ENCODE measurements at places on chromosomes 12 and 14. TPM values are rescaled to one million over a fixed set of nuclear protein-coding genes. Genes with fewer than 3 reads are reported as not detected.
A peak's percentile ranks its signal among the peaks of the same experiment; 100 is the strongest.

DNA sequence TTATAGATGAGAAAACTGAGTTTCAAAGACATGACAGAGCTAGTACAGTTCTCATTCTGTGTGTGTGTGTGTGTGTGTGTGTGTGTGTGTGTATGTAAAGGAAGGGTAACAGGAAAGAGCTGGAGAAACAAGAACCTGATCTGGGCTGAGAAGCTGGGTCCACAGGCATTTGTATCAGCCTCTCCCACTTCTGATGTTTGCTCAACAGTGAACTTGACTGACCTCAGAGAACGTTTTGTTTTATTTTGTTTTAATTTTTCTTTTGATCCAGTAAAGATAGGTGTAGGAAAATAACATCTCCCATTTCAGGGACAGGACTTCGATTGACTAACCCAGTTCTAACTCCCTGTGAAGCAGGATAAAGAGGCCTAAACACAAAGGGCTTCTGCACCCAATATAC lies 85.4 kb downstream of the STXBP6 start:
- no peak for DNase-seq

GRCh38 chr12:63420206-63420644 lies 248.1 kb downstream of the DPY19L2 start:
- peak; percentile 10 for DNase-seq

- no peak for DNase-seq
Measured at GRCh38 chr14:104004849-104005248, 62.5 kb upstream of the RD3L start.

GRCh38 chr12:89965993-89966392 lies 257.4 kb upstream of the ATP2B1 start:
- no peak for DNase-seq

GRCh38 chr12:18431771-18432170 lies 170.5 kb downstream of the PIK3C2G start:
- peak; percentile 67 for DNase-seq

DNA sequence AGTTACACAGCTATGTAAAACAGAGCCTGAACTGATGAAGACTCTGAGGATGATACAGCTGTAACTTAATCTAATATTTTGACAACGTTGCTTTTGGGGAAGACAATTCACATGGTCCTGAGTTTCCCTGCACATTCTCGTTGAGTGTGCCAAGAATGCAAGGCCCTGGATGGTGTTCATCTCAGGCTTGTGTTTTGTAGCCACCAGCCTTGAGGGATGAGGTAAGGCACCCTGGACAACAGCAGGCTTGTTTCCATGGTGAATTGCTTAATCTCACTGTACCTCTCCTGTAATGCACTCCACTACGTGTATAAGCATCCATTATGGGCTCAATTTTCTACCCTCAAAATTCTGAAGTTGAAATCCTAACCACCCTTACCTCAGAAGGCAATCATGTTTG lies 2.1 kb downstream of the CATSPERB start:
- DNase-seq = no peak

DNA sequence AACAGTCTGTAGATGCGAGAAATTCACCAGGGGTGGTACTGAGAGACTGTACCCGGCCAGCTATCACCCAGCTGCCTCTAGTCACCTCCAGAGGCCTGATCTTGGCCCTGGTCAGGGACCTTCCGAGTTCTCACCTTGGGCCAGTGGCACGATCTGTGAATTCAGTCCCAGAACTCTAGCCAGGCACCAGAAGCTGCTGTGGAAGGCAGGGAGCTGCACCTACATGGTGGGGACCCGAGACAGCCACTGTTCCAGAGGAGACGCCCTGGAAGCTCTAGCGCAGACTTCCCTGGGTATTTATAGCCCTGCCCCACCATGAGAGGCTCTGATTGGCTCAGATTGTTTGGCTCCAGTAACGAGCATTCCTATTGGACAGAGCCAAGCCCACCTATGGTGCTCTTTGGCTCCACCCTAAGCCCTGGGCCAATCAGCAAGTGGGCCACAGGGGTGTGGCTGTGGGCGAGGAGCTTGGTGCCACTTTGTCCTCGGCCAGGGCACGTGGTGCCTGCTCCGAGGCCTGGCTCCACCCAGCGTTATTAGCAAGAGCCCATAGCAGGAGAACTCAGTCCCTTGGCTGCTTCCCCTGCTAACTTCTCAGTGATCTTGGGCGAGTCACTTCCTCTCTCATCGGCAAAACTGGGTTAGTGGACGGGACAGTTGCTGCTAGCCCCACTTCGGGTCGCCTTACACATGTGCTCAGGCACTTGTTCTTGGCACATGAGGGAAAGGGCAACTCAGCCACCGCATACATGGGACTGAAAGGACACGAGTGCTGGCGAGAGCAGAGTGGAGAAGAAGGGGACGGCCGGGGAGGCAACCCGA lies 89.0 kb upstream of the BCL11B start:
- no peak for DNase-seq

GRCh38 chr12:32031109-32031508 lies 71.9 kb downstream of the RESF1 start:
- DNase-seq = no peak

DNA sequence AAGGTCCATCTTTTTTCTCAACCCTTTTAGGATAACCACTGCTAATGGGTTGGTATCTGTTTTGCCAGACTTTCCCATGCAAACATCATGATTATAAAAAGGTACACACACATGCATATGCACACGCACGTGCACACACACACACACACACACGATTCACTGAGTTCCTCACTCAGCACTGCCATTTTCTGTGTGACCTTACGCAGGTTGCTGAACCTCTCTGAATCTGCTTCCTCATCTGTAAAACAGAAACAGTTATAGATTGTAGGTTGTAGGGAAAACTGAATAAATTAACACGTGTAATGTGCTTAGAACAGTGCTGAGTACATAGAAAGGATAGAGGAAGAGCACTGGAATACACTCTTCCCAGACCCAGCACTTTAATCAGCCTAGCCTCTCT lies 182.3 kb downstream of the RBM19 start:
- DNase-seq = no peak

DNA sequence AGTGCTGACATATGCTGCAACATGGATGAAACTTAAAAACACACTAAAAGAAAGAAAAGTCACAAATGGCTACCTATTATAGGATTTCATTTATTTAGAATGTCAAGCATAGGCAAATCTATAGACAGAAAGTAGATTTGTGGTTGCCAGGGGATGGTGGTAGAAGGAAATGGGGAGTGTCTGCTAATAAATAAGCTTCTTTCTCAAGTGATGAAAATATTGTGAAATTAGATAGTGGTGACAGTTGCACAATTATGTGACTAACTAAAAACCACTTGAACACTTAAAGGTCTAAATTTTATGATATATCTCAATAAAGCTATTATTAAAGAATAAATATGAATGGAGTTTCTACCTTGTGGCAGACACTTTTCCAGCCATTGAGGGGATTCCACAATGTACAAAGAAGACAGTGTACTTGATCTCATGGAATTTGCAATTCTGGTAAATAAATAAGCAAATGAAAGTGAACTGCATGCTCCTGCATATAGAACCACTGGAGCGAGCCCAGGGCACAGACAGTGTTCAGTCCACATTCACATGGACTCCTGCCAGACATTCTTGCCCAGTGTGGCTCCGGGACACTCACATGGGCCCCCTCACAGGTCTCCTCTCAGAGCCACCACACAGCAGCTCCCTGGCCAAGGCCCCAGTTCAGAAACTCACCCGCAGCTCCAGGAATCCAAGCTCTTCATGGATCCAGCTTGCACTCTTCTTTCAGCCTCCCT lies 107.1 kb upstream of the ARID2 start:
- no peak for DNase-seq

- no peak for DNase-seq
Measured at GRCh38 chr12:20150835-20151422, 217.4 kb upstream of the PDE3A start.

GRCh38 chr12:91574391-91574790 lies 391.8 kb upstream of the DCN start:
- DNase-seq = no peak

The VRTN gene
- not detected for polyA plus RNA-seq

The LPAR5 gene
- polyA plus RNA-seq = 1.2 TPM

The SDSL gene
- 0.61 TPM for polyA plus RNA-seq

The SLC7A7 gene
- polyA plus RNA-seq = 27.0 TPM

The RHEBL1 gene
- polyA plus RNA-seq = 1.6 TPM

Measured in muscle of back (tissue), 13 donors.